ENCODE measurements at places on chromosomes 1 and 21.

GRCh38 chr1:200224315-200224714, 185.5 kb downstream of the ZNF281 start:
- no peak for DNase-seq

DNA sequence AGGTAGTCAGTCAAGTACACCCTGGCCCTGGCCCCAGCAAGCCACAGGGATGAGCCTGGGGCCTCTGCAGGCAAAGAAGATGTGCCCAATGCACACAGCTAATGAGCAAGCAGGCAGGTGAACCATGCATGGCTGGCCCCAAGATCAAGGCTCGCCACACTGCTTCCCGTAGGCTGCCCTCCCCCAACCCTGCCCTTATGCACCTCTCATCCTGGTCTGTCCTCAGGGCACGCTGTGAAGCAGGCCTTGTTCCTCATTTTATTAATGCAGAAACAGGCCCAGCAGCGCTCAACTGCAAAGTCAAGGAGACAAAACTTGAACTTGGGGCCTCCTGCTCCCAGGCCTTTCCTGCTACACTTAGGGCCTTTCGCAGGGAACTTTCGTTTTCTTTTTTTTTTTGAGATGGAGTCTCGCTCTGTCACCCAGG, 35.6 kb upstream of the ID3 start:
- DNase-seq: no peak

- no peak for DNase-seq
Observed at GRCh38 chr1:78226784-78227183, 181.0 kb downstream of the GIPC2 start.

- DNase-seq: peak; percentile 65
Observed at GRCh38 chr21:26280775-26281174, 110.2 kb upstream of the APP start.

- no peak for DNase-seq
Observed at GRCh38 chr1:7462617-7463016, 308.5 kb upstream of the VAMP3 start.

GRCh38 chr1:167995038-167995437, 58.2 kb upstream of the MPC2 start:
- no peak for DNase-seq

- DNase-seq: no peak
Observed at GRCh38 chr21:38852278-38852677, 46.5 kb downstream of the ETS2 start.

- no peak for DNase-seq
Observed at GRCh38 chr1:116663821-116664220, 3.7 kb downstream of the IGSF3 start.

GRCh38 chr1:24980836-24981630, 51.0 kb upstream of the RUNX3 start:
- DNase-seq: no peak

DNA sequence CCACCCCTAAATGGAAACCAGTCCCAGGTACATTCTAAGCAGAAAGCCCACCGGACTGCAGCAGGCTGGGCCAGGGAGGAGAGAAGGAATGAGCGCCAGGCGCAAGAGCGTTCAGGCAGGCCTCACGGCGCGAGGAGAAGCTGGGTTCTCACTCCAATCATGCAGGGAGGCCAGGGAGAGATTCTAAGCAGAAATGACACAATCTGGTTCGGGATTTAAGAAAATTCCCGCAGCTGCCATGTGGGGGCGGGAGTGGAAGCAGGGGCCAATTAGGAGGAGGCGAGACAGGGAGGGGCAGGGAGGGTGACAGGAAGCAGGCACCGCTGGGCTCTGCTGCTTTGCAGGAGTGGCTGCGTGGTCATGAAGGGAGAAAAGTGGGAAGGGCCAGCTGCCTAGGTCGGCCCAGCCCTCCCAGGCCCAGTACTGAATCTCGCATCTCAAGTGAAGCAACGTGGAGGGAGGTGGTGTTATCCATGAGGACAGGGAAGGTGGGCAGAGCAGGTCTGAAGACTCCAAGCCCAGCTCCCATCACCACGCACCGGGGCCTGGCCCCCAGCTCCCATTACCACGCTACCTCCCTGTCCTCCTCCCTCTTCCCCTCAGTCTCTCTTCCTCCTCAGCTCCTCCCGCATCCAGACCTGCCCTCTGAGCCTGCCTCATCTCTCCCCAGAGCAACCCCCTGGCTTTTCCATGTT, 11.8 kb downstream of the NPHP4 start:
- no peak for DNase-seq

DNA sequence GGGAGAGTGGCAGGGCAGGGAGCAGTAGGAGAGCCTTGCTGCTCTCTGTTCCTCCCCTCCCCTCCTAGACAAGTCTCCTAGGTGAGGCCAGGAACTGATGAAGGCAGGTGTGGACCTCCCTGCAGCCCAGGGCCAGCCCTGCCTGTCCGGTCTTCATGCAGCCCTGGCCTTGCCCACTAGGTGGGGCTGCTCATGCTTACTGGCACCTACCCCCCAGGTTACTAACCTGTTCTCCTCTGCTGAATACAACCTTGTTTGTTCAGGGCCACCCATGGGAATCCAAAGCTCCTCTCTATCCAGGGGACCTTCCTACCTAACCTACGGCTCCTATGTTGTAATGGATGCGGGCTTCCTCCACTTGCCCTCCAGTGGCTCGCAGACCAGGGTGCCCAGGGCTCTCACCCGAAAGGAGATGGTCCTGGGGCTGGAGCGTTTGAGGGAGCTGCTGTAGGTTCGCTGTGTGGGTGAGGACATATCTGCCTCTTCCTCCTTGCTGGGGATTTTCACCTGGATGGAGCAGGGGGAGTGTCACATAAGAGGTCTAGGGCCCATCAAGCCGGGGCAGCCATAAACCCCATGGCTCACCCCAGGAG, 7.9 kb upstream of the TNNT2 start:
- no peak for DNase-seq

- no peak for DNase-seq
Observed at GRCh38 chr1:229225331-229225782, 45.6 kb upstream of the RAB4A start.

DNA sequence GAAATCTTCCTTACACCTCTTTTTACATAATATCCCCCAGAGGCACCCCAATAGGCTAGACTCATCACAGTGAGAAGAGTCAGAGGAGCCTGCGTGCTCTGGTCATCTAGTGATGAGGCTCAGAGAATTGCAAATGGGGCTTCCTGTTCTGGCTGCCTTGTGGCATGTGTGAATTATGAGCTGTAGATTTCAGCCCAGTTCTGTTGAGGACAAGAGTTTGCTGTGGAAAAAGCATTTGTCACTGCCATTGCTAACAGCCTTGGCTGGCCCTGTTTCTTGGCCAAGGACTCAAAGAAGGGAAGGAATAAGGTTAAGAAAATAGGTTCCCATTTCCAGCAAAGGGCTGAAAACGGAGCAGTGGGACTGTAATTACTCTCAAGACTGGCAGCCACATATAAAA, 30.7 kb downstream of the MRAP start:
- DNase-seq: peak; percentile 38

DNA sequence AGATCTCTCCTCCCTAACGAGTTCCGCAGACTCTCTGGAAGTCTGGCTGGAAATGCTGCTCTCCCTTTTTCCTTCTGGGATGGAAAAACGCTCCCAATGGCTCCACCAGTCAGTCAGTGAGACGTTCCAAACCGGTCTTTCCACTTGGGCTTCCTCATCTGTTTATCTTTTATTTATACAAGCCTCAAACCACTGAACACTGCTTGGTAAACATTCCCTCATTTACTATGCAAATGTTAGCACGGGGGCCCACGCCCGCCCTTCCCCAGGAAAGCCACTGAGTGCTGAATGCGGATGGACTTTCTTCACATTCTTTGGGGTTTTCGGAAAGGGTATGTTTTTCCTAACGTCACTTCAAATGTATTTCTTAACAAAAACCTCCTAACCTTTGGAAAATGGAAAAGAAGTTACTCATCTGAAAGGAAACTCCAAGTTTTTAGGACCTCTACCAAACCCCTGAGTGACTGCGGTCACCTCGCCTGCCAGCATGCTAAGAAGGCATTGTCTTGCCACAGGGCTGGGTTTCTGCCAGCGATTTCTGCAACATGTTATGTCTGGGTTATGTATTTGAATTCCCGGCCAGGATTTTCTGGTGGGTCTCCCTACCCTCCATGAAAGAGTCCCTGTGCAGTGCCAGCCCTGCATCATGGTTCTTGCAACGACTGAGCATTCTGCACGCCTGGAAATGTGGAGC, 14.0 kb upstream of the UMODL1 start:
- DNase-seq: no peak

GRCh38 chr1:94871031-94871430, 50.9 kb downstream of the SLC44A3 start:
- DNase-seq: no peak

DNA sequence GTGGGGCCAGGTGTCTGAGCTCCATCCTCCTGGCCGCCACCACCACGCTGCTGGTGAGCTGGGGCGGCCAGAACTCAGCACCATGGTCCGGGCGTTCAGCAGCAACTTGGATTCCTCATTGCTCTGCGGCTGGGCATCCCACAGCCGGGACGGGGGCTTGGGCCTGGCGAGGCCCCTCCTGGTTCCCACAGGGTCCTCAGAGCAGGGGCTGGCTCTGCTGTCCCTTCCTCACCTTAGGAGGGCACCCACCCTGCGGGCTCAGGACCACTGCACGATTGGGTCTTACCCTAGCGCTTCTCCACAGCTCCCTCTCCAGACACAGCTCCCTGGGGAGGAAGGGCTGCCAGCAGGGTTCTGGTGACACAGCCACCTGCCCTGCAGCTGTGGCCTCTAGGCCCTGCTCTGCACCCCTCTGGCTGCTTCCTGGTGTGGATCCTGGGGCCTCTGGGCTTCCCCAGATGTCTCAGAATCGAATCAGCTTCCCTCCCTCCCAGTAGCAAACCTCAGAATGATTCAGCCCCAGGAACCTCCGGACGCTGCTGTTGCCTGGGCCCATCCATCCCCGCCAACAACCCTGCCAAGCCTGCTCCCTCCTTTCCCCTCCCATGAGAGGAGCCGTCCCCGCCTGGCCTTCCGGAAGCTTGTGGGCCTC, 25.0 kb downstream of the CRYAA start:
- DNase-seq: peak; percentile 70

DNA sequence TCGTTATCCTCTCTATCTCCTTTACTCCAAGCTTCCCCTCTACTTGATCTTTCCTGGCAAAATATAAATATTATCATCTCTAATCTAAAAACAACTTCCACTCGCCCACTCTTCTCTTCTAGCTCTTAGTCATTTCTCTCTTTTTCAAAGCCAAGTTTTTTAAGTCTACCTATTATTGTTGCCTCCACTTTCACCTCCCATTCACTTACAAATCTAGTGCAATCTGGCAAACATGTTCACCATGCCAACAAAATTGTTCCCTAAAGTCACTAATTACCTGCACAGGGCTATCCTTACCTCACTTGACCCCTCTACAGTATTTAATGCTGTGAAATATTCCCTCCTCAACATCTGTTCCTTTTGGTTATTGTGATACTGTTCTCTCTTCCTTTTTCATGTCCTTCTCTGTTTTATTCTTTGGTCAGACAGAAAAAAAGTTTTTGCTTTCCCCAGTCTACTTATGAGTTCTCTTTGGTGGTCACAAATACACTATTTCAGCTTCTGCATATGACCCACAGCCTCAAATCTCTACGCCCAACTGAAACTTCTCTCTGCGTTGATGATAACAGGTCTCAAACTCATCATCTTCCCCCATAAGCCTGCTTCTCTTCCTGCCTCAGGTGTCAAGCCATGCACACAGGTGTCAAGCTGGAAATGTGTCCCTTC, 31.9 kb upstream of the RAP1A start:
- DNase-seq: no peak

DNA sequence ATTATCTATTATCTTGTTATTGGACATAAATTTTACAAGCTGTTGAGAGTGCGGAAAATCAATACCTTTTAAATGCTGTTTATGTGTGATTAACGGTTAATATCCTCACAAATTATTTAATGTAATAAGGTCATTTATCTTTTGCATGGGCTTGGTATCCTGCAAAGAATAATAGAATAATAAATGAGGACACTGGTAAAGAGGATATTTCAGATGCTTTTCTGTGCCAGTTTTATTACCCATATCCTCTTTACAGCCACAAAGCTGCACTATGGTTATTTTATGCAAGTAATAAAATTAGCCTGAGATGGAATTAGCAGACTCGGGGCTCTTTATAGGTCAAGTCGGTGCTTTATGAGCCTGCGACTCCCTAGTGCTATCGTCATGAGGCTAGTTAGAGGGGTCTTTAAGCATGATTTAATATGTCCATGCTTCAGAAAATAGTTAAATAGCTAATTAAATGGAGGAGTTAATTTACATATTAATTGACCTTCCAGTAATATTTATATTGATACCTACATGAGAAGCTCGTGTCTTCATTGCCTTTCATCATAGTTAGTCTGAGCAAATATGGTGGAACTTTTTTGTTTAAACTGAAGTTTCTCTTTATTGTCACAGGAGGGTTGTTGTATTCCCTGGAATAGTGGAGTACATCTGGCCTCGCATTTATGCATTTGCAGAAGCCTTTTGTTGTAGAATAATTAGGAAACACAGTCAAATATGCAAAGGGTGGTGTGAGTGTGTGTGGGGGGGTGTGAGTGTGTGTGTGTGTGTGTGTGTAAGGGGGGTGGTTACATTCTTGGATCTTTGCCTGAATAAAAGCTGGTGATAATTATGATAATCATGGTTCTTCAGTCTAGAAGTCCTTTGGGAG, 120.3 kb downstream of the ATG4C start:
- no peak for DNase-seq

GRCh38 chr1:62436039-62436465, 797 bp upstream of the USP1 start:
- DNase-seq: peak; percentile 98

DNA sequence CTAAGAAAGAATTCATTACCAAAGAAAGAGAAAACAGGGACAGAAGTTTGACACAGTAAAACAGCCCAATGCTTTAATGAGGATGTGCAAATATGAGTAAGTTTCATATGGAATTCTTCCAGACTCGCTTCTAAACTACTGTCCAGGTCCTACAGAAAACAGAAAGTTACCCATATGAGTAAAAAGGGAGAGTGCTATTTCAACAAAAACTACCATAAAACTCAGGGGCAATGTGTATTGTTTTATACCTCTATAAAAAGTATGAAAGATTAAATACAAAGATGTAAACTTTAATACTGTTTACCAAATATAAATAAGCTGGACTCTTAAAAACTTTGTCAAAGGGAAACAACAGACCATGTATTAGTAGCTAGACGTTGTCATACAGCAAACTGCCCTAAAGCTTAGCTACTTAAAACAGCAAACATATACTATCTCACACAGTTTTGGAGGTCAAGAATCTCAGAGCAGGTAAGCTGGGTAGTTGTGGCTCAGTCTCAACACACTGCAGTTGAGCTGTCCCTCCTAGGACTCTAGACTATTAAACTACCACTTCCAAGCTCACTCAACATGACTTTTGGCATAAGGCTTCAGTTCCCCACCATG, 174.9 kb downstream of the COP1 start:
- no peak for DNase-seq

DNA sequence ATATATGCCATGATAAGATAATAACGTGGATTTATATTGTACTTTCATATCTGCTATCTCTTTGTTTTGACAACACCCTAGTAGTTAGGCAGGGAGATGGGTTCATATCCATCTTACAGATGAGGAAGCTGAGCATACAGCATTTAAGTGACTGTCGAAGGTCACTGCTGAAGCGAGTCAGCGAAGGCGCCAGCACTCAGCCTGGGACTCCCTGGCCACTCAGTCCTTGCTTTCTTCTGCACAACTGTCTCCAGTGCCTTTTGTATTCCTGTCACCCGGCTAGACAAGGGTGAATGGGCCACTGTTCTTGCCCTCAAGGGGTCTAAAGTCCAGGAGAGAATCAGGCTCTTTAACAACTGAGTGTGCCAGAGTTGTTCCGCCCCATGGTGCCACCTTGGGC, 3.1 kb downstream of the ARHGEF10L start:
- DNase-seq: no peak

Data from left forelimb (tissue), 1 donor.